NCI-H748 treated with DMSO at 0.1 percent for 48 hours (cell line): ENCODE measurements at places on chromosomes 3 and 15.

DNA sequence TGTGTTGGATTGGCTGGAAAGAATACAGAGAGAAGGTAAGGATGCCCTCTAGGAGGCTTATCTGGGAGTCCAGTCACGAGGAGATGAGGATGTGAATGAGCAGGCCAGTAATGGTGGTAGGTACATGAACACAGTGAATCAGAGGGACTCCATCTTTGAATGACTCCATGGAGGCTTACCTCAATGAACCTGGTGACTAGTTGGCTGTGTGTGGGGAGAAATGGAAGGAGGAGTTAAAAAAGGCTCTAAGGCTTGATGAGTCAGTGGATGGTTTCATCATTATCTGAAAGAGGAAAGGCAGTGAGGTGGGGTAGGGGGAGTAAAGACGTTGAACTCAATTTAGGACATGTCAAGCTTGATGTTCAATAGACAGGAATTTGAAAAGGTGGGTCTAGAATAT lies 61.1 kb downstream of the KCNAB1 start:
- DNase-seq: no peak

DNA sequence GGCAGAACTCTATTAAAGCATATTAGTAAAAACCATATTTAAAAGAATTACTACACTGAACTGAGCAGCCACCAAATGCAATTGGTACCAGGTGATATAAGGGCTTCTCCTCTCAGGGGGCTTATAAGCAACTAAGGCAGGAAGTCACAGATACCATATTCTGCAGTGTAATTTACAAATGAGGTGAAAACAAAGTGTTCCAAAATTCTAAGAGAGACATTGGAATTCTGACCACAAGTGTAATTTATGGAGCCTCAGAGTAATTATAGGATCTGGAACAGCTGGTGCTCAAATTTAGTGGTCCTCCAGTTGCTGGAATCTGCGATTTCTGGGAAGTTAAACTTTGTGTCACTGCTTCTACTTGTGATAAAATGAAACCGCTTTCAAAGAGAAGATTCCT lies 3.1 kb upstream of the NR1I2 start:
- DNase-seq: no peak

DNA sequence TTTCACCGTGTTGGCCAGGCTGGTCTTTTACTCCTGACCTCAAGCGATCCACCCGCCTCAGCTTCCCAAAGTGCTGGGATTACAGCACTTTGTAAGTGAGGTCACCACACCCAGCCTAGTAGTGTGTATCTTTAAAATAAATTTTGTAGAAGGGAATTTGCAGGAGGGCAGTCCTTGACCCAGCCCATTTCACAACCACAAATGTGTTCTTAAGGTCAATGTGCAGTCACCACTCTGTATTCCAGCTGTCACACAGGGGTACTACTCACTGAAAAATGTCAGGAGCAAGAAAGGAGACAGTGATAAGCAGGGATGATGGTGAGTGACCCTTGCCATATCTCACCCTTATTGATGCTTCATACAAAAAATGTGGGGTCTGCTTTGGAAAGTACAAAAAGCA lies 98.5 kb downstream of the FRMD5 start:
- DNase-seq: no peak

DNA sequence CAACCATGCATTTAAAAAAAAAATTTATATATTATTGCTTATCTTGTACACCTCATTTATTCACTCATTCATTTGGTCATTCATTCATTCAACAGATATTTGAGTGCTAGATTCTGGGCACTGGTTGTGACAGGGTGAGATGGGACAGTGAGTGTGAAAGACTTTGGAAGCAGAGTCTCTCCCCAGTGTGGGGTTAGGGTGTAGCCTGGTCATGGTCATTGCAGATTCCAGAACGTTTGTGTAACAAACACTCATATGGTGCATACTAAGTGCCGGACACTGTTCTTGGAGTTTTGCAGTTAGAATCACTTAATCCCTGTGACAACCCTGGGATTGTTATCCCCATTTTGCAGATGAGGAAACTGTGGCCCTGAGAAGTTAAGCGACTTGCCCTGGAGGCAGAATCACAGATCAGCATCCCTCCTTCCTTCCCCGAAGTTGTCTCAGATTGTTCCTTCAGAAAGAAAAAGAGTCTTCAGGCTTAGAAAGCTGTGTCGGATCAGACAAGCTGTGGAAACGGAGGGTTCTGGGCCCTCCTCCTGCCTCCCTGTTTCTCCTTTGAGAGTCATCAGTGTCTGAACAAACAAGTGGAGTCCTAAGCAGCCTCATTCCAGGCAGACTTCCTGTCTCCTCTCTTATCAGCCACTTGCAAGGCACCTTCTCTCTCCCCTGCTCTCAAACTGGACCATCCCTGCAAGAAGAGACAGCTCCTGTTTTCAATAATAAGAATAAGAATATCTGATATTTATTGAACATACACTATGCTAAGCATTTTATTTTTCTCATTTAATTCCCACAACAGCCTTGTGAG lies 6.3 kb downstream of the LOXL1 start:
- no peak for DNase-seq

DNA sequence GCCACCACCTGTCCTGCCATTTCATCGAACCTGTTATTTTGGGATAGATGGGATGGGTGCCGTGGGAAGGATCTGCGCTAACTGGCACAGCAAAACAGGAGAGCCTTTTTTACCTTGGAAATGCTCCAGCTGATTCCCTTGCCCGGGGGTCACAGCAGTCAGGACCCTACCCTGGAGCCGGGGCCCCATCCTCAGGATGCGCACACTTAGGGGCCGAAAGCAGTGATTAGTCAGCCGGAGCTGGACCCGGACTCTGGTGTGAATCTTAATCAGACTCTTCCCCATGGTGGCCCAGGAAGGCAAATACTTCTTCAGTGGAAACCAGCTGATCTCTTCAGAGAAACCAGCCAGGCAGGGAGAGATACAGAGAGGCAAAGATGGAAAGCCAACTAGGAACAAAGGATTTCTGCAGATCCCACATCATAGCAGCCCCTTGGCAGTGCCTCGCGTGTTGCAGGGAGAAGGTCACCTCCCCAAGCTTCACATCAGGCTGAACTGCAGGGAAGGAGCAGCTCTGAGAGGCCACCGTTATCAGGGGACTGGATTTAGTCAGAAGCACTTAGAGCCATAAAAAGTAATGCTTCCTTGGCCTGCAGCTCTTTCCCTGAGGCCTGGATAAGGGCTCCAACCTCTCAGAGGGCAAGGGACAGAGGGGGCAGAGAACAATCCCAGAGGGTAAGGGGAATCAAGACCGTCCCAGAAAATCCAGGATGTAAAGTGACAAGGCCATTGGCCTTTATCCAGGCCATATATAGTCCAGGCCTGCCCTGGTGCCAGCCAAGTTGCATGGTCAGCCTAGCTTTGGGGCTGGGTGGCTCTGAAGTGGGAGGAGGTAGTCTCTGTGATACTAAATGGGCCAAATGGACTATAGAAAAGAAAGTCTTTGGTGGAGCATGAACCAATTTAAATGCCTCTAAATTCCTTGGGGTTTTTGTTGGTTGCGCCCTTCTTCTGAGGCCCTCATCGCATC lies 52.9 kb downstream of the WDR76 start:
- no peak for DNase-seq

GRCh38 chr3:39848365-39848764 lies 39.0 kb downstream of the MYRIP start:
- DNase-seq: no peak

- DNase-seq: no peak
Observed at GRCh38 chr3:157174290-157174648, 14.3 kb upstream of the CCNL1 start.

GRCh38 chr15:66841953-66842681 lies 140.1 kb downstream of the SMAD6 start:
- no peak for DNase-seq

DNA sequence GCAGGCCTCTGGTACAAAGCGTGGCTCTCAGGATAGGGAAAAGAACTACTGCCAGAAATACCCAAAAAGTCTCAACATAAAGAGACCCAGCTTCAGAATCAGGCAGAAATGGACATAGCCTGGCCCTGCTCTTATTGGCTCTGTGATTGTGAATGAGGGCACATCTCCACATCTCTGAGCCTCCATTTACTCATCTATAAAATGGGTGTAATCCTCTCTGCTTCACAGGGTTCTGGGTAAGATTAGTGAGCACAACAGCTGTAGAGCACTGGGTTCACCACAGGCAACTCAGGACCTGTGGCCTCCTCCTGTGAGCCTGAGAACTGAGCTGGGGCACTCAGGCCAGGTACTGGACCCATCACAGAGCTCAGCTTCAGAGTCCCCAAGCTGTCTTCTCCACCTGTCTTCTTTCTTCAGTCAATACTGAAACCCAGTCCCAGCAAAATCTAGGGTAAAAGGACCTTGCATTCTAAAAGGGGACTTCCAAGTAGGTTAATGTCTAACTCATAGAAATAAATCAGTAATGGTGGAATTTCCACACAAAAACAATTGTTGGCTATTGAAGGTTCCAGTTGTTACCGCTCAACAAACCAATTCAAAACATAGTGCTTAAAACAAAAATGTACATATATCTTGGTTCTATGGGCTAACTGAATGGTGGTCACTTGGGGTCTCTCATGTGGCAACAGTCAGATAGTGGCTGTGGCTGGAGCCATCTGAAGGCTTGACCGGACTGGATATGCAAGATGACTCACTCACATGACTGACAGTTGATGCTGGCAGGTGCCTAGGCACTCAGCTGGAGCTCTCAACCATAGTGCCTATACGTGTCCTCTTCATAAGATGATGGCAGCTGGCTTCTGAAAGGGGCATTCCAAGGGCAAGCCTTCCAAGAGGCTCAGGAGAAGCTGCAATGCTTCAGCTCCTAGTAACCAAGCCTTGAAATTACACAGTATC lies 47.3 kb downstream of the TRIM42 start:
- no peak for DNase-seq

DNA sequence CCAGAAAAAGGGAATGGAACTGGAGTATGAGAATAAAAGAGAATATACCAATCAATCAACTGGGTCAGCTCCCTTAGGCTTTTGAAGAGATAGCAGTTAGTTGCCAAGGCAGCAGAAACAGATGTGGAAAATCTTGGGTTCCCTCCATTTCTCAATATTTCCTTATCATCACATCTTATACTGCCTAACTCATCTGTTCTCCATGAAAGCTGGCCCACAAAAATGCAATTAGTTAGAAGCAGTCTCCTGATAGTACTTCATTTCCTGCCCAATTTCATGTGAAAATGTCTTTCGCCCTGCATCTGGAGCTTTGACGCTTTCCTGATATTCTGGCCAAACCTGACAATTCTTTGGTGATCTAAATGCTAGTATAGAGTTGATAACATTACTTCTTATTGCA lies 30.1 kb upstream of the SPTSSB start:
- no peak for DNase-seq

DNA sequence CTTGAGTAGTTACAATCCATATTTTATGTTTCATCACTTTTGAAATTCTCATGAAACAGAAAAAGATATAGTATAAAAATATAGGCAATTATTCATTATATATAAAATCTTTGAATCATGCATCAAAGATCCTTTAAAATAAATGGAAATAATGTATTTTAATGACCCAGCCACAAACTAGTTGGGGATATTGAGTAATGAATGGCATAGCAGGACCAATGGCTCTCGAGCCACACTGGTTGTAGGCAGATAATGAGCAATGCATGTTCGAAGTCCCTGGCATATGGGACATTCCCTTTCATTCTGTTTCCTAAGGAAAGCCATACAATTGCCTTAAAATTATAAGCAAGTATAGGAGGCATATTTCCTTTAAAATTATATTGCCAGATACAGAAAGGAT lies 107.4 kb upstream of the IL12A start:
- DNase-seq: no peak

DNA sequence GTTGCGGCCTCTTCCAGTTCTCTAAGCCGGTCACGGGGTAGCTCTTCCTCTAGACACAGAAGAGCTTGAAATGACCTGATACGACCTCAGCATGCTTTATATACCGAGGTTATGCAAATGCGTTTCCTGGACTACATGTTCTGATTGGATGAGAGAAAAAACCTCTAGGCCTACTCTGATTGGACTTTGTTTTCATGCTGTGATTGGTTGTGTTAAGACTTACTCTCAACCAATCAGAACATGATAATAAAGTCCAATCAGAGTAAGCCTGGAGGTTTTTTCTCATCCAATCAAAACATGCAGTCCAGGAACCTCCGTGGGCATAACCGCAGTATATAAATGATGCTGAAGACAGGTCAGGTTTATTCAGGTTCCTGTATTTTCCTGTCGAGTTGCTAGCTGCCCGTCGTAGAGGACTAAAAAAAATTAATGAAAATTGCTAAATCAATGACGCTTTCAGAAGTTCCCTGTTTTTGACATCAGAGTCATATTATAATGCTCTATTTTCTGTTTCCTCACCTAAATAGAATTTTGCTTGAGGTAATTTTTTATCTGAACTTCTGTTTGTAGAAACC lies 177.4 kb downstream of the POTEB3 start:
- no peak for DNase-seq

DNA sequence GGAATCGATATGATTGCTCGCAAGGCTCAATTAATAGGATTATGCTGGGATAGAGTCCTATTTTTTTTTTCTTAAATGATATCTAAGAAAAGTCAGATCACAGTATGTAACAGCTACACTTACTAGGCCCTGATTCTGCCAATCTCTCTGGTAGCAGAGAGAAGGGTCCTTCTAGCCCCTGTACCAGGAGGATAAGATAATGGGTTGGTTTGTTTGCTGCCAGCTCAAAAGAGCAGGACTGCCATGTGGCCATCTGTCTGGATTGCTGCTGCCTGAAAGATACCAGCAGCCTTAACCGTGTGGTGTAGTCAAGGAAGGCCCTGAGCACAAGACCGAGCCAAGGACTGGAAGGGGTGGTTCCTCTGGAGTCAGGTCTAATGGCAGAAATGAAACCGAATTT lies 236.4 kb downstream of the KLF13 start:
- DNase-seq: no peak

- no peak for DNase-seq
Observed at GRCh38 chr3:194797555-194798250, 112.0 kb downstream of the FAM43A start.

- no peak for DNase-seq
Observed at GRCh38 chr3:11845651-11846050, 1.0 kb downstream of the TAMM41 start.

DNA sequence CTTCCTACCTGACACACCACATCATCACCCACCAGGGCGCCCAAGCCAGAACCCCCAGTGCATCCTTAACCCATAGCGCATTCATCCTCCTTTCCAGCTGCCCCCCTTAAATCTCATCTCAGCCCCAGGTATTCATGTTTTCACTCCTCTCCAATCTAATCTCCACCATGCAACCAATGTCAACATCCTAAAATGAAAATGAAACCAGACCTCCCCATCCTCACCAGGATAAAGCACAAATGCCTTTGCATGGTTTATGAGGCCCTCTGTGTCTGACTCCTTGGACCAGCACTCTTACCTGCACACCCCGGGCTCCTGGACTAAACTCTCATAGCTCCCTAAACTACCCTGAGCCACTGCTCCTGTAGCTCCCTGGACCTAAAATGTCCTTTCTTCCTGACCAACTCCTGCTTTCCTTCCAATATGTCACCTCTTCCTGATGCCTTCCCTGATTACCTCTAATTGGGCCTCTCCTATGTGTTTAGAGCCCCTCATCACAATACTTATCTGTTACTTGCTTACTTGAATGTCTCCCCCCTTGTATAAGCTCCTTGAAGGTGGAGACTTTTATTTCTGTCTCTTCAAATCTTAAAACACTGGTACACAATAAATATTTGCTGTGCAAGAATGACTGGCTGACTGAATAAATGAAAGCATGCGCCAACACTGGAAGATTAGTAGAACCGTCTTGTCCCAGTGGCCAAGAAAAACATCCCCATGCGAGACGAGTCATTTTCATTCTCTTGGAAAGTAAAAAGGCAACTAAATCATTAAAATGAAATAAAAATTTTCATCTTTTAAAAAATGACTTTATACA lies 142.5 kb downstream of the XXYLT1 start:
- no peak for DNase-seq
